NCI-H2107 (cell line): ENCODE measurements at places on chromosomes 7 and 10.

GRCh38 chr7:103632972-103633371 lies 187.0 kb upstream of the SLC26A5 start:
- no peak for DNase-seq

DNA sequence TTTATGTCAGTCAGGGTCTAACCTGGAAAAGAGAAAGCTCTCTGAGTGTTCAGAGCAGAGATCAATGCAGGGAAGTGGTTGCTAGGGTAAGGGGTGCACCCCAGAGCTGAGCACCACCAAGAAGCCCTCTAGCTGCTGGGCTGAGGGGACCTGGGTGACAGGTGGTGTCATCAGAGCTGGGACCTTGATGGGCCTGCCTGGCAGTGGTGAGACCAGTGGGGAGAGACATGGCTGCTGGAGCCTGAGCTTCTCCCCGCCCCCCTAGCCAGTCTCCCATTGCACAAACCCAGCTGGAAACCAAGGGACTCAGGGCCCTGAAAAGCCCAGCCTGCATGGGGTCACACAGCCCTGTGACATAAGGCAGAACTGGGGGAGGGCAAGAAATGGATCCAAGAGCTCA lies 49.1 kb upstream of the OSBPL3 start:
- no peak for DNase-seq

GRCh38 chr7:65951837-65952578 lies 30.0 kb downstream of the GUSB start:
- DNase-seq = no peak

DNA sequence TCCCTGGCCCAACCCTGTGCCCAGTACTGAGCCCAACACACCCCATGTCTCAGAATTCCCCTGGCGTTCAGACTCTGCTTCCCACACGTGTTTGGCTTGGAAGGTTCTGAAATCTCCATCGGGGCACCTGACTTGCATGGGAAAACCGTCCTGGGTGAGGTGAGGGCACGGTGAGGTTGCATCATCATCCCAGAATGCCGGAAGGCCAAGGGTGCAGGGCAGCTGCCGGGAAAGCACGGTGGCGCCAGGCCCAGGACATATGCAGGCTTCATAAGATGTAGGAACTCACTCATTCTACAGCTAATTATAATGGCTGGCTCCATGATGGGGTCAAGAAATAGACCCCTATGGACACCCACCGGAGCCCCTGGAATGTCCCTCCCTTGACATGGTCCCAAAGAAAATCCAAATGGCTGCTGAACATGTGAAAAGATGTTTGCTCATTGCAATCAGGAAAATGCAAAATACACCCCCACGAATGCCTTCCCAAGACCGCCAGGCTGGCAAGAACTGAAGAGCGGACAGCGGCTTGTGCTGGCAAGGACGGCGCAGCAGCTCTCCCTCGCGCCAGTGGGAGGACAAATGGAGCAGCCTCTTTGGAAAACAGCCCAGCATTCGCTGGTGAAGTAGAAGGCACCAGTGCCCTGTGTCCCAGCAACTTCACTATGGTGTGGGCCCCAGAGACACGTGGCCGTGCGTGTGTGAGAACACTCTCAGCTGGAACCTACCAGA lies 2.3 kb downstream of the KNDC1 start:
- no peak for DNase-seq

DNA sequence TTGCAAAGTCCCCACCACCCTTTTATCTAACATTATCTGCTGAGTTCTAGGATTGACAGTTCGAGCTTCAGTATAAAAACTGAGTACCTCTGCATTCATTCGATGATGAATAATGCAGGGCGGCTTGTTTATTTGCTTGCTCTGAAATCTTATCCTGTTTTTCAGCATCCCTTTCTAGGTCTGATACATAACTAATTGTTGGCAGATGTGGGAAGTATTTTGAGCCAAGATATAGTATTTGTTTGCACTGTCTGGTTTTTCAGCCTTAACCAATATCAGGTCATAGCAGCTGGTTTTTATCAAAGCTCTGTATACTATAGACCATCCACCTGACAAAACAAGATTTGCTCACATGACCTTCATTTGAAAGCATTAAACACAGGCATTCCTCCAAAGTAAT lies 161.4 kb downstream of the TFEC start:
- DNase-seq = no peak

DNA sequence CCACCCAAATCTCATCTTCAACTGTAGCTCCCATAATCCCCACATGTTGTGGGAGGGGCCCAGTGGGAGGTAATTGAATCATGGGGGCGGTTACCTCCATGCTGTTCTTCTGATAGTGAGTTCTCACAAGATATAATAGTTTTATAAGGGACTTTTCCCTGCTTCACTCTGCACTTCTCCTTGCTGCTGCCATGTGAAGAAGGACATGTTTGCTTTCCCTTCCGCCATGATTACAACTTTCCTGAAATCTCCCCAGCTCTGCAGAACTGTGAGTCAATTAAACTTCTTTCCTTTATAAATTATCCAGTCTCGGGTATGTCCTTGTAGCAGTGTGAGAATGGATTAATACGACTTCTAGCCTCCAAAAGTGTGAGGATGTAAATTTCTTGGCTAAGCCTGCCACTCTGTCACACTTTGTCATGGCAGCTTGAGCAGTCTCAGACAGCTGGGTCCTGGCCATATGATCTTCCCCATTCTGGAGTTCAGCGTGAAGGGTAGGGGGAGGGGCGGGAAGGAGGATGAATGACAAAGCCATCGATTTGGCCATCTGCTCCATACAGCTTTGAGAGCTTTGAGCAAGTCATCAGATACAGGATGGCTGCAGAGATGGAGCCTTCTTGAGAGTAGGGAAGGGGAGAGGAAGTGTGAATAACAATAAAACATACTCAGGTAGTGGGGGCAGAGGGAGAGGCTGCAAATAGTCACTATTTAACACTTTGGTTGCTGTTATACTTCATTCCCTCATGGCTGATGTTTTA lies 19.1 kb upstream of the INPP5F start:
- DNase-seq = no peak

DNA sequence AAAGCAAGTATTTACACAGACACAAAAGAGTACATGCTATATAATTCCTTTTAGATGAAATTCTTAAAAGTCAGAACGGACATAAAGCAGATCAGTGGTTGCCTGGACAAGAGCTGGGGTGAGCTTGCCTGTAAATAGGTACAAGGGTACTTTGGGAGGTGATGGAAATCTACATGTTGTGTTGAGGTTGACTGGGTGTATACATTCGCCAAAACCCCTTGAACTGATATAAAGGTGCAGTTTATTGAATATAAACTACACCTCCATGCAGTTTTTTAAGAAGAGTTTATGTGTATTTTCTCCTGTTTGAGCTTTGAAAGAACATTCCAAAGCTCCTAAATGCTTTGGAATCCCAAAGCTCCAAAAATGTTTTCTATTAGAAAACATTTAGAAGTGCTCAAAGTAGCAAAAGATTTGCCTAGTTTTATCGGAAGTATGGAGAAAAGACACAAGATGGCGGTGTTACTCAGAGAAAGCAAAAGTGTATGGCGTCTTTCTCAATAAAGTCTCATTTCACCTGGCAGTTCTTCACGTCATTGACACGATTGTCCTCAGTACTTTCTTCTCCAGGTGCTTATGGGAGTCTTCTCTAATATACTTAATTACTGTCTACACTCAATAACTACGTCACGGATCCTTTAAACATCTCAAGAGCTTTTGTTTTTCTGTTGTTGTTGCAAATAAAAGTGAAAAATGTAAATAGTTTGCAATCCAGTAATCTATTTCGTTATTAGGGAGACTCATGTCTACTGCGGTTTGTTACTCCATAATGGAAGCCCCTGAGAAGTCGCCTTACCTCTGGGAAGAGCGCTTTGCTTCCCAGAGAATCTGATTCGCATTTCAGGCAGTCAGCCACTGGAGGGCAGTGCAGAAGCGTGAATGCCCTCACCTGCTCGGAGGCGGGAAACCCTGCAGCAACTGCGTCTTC lies 14.7 kb upstream of the SEC61G start:
- peak; percentile 57 for DNase-seq

- DNase-seq = no peak
Measured at GRCh38 chr10:26417136-26417535, 21.0 kb upstream of the APBB1IP start.

DNA sequence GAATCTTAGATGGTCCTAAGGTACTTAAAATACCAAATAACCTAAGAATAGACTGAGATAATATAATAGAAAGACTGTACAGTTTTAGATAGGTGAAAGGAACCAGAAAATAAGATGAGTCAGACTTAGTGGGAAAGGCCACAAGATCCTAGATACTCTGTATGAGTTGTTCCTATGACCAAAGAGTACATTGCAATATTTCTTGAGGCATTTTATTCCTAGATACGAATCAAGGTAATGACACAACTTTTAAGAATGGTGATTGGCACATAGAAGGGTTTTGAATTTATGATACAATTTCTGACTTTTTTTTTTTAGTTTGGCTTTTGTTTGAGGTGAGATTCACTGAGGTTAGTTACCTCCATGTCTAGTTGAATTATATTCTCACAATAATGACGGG lies 30.2 kb downstream of the MGAM start:
- DNase-seq = no peak

DNA sequence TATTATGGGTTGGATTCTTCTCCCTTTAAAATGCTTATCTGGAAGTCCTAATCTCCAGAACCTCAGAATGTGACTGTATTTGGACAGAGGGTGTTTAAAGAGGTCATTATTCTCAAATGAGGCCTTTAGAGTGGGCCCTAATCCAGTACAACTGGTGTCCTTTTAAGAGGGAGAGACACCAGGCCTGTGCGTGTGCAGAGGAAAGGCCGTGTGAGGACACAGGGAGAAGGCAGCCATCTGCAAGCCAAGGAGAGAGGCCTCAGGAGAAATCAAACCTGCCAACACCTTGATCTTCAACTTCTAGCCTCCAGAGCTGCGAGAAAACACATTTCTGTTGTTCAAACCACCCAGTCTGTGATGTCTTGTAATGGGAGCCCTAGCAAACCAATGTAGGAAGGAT lies 235.4 kb upstream of the MYO3A start:
- DNase-seq = no peak

DNA sequence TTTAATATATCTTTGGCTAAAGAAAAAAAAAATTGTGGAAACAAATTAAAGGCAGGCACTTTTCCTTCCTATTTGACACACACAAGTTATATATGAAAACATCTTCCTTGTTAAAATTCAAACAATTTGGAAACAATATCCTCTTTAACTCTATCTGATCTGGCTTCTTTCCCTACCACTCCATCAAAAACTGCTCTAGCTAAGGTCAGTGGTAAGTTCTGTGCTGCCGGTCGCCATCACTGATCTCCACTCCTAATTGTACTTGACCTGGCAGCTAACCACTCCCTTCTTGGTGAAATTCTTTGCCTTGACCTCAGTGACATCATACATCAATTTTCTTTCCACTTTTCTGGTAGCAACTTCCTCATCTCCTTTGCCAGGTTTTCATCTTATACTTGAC lies 47.9 kb upstream of the MRLN start:
- DNase-seq = no peak

DNA sequence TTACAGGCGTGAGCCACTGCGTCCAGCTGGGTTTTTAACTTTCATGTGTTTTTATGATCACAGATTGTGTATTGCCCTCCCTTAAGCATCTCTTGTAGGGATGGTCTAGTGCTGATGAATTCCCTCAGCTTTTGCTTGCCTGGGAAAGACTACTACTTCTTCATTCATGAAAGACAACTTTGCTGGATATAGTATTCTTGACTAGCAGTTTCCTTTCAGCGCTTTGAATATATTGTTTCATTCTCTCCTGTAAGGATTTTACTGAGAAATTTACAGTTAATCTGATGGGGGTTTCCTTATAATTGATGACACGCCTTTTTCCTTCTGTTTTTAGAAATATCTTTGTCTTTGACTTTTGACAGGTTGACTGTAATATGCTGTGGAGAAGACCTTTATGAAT lies 33.2 kb downstream of the STK31 start:
- no peak for DNase-seq
